Activated CD4-positive, CD25-positive, alpha-beta regulatory T cell treated with anti-CD3 and anti-CD28 coated beads, Interleukin-2, amount 50 U/mL, for 72 hours (primary cell): ENCODE measurements at places on chromosomes 12 and 14.

- DNase-seq = peak; percentile 45
Observed at GRCh38 chr12:51721282-51721940, 127.1 kb downstream of the FIGNL2 start.

- no peak for DNase-seq
Observed at GRCh38 chr14:74532246-74532645, 38.7 kb downstream of the ISCA2 start.

GRCh38 chr14:69574263-69574953, at the start of gene CCDC177:
TSS of gene CCDC177 (minus strand) at chr14:69574871. CDS start at chr14:69573622, 1,249 bp downstream.
- DNase-seq = peak; percentile 72

GRCh38 chr14:91327250-91327595, 82.7 kb upstream of the GPR68 start:
- DNase-seq = no peak

DNA sequence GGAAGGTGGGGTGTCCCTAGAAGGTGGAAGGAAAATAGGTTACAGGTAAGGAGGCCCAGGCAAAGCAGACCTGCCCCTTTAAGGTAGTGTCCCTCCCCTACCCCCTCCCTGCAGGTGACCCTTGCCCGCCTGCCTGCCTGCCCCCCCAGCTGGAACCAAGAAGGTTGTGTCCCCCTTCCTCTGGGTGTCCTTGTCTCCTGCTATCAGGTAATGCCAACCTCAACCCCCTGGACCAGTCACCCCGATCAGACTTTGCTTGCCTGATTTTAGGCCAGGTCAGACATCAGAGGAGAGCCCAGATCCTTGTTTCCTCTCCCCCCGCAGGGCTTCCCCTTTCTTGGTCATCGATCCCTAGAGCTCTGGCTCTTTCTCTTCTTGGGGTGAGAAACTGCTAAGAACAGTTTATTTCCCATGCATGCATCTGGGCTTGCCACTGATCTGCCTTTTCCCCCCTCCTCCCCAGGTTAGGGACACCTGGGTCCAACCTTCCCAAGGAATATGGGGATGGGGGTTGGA, at the start of gene SLC39A5:
TSS of gene SLC39A5 (plus strand) at position 136 of the 516 bp plus-strand sequence. CDS start 1,224 bp downstream, outside the sequence.
- DNase-seq = no peak

DNA sequence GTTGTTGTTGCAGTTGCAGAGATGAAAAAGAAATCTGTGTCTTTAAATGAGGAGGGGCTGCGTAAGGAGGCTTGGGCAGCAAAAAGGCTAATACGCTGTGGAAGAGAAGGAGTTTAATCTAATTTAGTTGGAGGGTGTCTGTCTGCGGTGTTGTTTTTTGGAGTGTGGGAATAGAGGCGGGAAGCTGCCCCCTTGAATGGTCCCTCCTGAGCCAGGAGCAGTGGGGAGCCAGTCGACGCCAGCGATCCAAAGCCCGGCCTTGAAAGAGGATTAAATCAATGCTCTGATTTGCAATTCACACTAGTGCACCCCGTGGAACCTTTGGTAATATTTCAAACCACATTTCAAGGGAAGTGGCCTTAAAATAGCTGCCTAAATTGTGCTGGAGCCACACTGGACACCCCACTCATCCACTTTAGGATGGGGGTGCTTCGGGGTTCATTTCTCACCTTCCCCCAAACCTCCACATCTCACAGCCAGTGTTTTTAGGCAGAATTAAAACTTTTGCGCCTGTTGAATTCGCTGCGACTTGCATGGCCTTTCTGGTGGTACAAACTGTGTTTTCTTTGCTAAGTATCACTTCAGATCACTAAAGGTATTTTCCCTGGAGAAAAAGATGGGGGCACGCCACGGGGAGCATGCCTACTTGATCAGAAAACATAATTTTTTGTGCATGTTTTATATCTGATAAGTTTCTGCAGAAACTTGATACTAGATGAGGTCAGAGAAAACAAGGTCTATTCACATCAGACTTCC, 4.1 kb upstream of the FZD10 start:
- DNase-seq = no peak

- DNase-seq = peak; percentile 27
Observed at GRCh38 chr14:104432611-104433231, 146.8 kb upstream of the C14orf180 start.

DNA sequence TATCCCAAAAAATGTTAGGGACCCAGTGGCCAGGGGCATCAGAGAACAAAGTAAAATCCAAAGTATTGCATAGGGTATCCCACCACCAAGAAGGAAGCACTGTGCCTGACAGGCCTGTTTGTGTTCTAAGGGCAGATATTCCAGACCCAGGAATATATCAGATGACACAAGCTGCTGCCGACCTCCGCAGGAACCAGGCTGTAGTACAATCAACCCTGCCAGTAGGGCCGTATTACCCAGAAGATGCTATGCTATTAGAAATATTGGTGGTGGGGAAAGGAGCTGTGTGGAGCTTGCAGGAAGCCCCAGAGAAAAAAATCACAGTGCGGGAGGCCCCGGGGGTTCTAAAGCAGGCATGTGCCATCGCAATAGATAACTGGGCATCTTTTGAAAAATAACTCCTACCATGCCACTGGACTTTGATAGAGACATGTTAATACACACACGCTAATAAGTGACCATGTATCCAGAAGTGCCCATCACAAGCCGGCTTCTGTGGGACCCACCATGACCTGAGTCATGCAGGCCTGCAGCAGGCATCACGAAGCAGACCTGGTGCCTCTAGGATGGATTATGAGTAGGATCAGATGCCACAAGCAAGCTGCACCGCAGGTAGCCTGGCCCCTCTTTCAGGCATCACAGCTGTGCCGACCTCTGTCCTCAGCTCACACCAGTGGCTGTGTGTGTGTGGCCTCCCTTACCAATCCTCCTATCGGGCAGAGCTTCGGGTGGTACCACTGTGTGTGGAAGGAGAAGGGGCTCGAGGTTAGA, 242.7 kb downstream of the BCL11B start:
- no peak for DNase-seq

DNA sequence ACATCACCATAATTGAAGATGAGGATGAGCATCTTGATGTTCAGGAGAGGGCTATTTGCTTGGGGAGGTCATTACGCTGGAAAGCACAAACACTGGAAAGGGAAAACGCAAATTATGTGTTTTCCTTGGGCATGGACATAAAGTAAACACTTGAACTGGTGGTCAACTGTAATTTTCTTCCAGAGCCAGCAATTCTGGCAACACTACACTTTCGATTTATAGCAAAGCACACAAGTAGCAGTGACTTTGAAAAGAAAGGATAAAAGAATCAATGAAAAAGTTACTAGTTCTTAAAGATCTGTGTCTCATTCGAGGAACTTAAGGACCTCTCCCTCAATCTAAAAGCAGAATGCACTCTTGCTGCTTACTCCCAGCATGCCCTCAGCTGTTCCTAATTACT, 2.2 kb downstream of the CLEC14A start:
- DNase-seq = no peak

DNA sequence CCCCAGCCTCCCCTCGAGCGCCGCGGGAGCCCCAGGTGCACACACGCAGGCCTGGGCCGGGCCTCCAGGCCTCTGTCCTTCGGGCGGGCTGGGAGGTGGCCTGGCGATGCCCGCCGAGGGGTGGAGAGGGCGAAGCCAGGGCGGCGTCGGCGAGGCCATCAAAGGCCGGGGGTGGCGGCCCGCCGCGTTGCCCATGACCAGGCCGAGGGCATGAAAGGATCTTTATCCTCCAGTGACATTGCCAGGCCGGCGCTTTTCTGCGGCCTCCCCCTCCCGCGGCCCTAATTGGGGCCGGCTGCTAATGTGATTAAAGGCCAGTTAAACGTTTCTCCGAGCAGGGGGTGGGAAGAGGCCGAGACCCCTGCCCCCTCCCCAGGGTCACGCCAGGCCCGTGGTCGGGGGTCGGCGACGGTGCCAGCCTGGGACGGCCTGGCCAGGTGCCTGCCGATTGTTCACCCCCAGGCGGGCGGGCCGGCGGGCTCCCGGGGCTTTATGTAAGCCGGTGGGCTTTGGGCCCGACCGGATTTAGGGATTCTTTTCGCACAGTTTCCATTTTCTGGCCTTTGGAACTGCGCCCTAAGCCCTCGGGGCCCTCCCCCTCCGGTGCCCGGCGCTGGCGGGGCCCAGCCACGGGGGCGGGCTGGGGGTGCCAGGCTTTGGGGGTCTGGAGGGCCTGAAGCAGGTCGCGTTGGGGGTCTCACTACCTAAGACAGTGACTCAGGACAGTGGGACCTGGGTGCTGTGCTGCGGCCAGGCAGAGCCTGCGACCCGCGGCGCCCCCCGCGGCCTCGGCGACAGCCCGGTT, 103.2 kb upstream of the DIO3 start:
- no peak for DNase-seq

DNA sequence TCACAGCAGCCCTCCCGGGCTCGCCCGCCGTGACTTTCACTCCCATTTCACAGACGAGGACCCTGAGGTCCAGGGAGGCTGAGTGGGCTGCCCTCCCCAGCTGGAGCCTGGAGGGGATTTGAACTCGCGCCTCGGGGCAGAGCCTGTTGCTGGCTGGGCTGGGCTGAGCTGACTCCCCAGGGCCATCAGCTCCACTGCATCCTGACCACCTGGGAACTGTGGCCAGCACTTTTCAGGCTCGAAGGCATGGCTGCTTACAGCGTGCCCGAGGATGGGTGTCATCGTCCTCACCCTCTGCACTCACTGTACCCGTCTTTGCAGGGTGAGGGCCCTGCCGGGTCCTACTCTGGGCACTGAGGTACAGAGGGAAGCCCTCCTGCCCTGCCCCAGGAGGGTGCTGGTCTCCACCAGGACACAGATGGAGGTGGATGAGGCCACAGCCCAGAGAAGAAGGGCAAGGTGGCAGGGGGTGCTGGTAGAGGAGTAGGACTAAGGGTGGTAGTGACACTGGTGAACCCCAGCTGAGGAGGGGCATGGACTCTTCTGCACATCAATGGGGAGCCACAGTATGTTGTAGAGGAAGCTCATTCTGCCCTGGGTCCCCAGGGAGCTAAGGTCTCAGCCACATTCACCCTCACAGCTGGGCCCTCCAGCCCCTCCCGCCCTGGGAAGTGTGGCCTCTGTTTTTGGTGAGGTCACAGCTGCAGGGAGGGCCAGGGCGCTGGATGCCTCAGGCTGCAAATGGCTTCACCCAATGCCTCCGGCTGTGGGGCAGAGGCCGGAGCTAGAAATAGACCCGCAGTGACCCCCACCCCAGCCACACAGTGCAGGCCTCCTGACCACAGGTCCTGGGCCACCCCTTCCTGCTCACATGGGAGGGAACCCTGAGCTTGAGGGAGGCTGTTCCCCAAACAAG, 365.1 kb upstream of the SFSWAP start:
- no peak for DNase-seq

- DNase-seq = no peak
Observed at GRCh38 chr12:100539202-100539601, 34.3 kb upstream of the GAS2L3 start.

GRCh38 chr12:41552588-41552987, 364.5 kb downstream of the PDZRN4 start:
- DNase-seq = no peak

DNA sequence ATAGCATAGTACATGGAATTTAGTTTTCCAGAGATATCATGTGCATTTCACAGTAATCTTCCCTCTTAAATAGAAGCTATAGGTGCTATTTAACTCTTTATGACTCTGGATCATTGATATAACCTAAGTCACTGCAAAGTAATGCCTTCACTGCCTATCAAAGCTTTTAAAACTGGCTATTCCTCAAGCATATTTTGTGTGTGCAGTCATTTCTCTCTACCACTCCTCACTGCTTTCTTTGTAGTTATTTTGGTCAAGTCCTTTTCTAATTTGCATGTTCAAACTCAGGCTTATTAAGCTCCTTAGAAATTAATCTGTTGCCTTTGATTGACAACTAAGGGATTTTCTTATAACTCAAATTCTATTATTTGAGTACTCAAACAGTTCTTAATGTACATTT, 79.4 kb upstream of the PLEKHG7 start:
- DNase-seq = no peak

DNA sequence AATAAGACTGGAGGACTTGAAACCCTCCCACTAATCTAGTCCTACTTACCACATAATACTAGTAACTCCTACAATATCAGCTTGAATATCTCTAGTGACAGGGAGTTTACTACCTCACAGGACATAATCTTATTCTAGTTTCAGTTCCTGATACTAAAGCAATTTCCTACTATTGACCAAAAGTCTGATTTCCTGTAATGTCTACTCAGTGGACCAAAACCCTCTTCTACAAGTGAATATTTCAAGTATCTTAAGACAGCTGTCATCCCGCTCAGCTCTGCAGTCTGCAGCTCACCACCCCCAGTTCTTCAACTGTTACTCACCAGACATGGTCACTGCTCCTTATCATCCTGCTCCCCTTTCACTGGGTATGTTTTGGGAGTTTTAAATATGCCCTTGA, 70.8 kb upstream of the TMCC3 start:
- DNase-seq = no peak

- DNase-seq = no peak
Observed at GRCh38 chr14:58872061-58872460, 234.3 kb downstream of the DACT1 start.

DNA sequence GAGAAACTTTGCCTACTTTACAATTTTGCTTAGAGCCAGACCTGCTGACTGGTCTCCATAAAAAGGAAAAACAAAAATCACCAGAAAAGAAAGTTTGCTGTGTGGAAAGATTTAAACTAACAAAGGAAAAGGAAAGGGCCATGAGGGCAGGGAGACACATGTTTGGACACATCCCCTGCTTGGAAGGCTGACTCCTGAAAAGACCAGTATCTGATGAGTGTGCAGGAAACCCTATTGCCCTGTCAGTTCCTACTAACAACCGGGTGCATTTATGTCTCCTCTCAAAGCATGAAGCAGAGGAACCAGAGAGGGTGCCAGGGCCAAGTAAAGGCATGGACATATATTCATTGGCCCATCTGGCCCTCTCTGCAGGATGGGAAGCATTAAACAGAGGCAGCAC, 7.0 kb upstream of the STAB2 start:
- no peak for DNase-seq

GRCh38 chr12:71109834-71110233, 48.0 kb downstream of the TSPAN8 start:
- no peak for DNase-seq

- peak; percentile 68 for DNase-seq
Observed at GRCh38 chr12:47758834-47759690, at the start of gene RAPGEF3. TSS of gene RAPGEF3 (minus strand) at chr12:47758880. CDS start at chr12:47758556, 324 bp downstream.

- DNase-seq = no peak
Observed at GRCh38 chr12:53062011-53062961, 12.4 kb downstream of the TNS2 start.

- no peak for DNase-seq
Observed at GRCh38 chr12:124532331-124532750, 35.1 kb downstream of the NCOR2 start.

GRCh38 chr12:127162307-127162706, 1104.7 kb upstream of the TMEM132C start:
- DNase-seq = no peak
